ENCODE measurements at places on chromosomes 4 and X.

GRCh38 chrX:130176942-130177341 is 5.2 kb downstream of the RAB33A start:
- DNase-seq = no peak

DNA sequence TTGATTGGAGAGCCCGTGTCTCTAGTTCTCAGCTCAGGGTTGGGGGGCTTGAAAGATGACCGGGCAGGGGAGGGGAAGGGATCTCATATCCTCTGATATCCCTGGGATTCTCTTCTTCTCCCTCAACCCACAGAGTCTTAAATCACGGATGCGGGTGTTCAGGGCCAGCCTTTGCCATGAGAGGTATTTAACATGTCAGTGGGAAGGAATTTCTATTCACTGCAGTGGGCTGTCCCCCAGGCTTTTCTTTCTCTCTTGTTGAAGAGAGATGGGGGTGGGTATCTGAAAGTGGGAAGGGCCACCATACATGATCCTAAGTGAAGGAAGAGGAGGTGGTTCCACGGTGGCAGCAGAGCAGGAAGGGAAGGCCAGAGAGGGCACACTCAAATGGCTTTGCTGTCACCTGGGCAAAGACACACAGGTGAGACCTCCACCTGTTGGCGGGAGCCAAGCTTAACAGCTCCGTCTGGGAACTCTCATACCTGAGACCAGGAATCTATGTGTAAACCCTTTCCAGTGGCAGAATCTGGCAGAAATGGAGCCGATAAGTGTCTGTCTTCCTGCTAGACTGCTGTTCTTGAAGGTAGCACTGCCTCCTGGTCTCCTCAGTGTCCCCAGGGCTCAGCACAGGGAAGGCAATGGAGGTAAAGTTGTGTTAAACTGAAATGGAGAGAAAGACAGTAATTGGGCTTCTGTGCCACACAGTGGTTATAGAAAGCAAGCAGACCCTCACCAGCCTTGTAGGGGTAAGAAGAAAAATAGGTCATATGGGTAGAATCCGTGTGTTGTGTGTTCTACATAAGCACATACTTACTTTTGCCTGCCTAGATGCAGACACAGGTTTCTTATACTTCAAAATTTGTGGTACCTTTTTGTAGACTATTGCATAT is 49.4 kb downstream of the RHOH start:
- DNase-seq = no peak

DNA sequence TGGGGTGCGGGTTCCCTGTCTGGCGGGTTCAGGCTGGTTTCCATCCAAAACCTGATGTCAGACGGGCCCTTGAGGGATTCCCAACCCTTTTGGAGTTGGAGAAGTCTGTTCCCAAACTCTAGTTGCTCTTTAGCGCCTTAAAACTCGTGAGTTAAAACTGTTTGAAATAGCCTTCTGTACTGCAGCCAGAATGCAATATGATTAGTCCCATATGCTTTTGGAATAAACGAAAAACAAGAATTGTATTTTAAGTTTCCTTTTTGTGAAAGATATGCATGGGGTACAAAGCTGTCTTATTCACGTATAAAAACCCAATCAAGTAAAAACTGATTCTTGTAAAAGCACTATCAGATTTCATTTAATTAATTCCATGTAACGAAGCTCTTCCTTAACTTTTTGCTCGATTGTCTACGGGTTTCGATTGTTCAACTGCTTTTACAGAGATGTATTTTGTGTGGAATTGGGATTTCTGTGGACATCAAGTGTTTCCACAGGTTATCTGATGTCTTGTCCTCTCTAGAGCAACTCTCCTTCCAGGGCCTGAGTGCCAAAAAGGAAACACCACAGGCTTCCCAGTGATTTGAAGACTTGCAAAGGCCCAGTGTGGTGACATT is 49.5 kb downstream of the CLDN34 start:
- no peak for DNase-seq

GRCh38 chr4:84235126-84235944 is 263.8 kb downstream of the NKX6-1 start:
- DNase-seq = no peak

DNA sequence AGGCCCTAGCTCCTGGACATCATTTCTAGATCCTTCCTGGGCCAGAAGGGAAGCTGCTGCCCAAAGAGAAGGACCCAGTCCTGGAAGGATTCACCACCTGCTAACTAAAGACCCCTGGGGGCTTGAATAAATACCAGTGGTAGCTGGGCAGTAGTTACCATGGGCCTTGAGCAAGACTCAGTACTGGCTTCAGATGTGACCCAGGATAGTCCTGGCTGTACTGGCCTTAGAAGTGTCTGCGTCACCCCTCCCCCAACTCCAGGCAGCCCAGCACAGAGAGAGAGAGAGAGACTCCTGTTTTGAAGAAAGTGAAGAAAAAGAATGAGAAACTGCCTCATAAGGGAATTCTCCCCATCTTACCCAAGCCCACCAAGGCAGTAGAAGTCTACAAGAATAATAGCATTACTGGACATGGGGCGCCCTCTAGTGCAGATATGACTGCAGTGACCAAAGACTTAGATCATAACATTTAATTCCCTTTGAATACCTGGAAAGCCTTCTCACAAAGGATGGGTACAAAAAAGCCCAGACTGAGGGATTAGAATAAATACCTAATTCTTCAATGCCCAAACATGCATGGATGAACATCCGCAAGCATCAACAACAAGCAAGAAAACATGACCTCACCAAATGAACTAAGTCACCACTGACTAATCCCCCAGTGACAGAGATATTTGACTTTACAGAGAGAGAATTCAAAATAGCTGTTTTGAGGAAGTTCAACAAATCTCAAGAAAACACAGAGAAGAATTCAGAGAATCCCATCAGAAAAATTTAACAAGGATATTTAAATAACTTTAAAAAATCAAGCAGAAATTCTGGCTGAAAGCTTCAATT is 171.8 kb downstream of the HNRNPD start:
- no peak for DNase-seq

GRCh38 chr4:15254236-15254880 is 173.5 kb upstream of the C1QTNF7 start:
- no peak for DNase-seq

DNA sequence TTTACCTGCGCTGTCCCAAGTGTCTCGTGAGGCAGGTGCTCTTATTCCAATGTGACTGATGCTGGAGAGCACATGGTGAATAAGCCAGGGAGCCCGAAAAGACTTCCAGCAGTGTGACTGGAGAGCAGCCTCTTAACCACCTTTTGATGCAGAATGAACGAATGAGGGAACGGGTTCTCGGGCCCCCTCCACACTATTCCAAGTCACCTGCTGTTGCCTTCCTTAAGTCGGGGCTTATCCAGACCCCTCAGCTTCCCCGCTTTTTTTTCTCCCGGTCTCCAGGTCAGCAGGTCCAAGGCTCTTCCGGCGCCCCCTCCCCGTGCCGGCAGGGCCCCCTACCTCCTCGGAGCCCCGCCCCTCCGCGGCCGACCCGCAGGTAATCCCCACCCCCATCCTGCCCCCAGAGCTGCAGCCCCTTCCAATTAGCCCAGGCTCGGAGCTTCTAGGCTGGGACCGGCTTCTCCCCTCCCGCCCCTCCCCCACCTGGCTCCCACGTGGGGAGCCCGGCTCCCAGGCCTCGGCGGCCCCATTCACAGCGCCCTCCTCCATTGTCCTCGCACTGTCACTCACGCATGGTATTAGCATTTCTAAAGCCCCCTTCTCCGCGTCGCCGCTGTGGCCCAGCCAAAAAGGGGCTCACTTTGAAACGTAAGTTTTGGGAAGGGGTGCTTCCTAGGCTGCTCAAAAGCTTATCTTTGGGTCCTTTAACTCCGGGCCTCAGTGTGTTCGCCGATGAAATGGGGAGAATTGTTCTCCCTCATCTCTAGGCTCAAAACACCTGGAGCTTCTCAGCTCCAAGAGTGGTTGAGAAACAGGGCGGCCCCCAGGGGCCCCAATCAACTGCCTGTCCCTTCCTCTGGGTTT is 56.2 kb upstream of the PJA1 start:
- DNase-seq = no peak

DNA sequence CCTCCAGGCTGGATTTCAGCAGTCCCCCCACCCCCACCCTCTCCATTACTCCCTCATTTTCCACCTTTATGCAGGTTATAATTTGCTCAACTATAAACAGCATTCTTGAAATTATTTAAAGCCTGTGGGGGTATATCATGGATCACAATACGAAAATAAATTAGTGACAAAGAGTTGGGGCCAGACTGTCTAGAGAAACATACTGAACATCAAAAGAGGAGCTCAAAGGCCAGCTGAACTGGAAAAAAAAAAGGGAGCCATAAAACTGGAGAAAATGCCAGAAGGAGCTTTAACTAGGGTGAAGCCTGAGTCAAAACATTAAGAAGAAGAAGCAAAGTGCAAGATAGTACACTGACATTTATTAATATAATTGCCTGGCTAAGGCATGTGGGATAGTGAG is 137.8 kb downstream of the ANTXR2 start:
- DNase-seq = no peak

- no peak for DNase-seq
These were observed 12.0 kb upstream of the RTL9 start for GRCh38 chrX:110346681-110347080.

- no peak for DNase-seq
These were observed 196.0 kb upstream of the EDNRA start for GRCh38 chr4:147284935-147285334.

- DNase-seq = no peak
These were observed 98.3 kb downstream of the ARHGAP24 start for GRCh38 chr4:85573270-85573669.

GRCh38 chr4:187469627-187470026 is 525.9 kb upstream of the ZFP42 start:
- no peak for DNase-seq

DNA sequence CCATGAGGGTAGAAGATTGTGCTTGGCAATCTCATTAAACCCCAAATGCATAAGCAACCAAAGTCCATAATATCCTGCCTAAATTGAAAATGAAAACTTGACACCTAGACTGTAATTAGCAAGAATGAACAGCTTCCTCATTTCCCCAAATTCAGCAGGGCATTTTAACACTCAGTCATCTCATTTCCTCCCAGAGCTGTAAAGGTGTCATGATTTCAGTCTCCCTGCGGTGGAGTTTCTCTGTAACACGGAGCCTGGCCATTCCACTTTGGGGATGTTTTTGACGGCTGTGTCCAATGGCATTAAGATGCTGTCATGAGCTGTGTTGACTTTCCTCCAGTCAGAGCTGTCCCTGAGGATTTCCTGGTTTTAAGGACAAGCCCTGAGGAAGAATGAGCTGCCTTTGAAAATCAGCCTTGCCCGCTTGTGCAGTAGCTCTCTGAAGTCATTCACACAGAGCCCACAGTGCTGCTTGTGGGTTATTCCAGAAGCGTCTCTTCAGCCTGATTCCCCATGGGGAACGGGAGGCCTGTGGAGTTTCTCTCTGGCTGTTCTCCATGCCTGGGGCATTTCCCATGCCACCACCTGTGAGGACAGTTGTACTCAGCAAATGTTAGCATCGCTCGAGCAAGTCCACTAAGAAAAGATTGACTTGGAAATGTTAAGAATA is 187.0 kb downstream of the MID1 start:
- no peak for DNase-seq

GRCh38 chrX:123425471-123425870 is 241.4 kb downstream of the GRIA3 start:
- DNase-seq = no peak

DNA sequence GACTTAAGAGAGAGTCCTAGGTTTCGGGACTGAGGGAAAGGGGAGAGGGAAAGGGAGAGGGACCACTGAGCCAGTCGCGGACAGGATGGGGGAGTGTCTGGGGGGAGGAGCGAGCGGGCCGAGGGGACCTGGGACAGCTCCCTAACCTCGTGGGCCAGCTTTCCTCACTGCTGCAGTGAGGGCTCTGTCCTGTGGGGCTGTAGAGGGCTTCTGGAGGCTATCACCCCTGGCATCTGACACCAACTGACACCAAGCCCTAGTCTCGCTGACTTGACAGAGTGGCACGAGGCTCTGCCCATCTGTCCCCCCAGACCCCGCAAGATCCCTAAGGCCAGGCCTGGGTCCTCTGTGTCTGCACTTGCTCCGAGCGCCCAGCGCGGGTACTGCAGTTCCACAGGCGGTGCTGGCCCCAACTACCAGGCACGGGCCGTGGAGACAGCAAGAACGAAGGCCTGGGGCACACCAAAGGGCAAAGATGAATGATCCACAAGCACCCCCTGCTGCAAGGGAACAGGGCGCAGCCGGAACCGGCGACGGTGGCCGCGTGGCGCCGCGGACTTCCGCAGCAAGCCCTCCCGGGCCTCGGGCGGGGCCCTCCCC is 465 bp downstream of the HAUS7 start:
- DNase-seq = no peak

- no peak for DNase-seq
These were observed 160.7 kb downstream of the FHIP1A start for GRCh38 chr4:151569650-151570049.

- no peak for DNase-seq
These were observed 39.7 kb downstream of the ACOX3 start for GRCh38 chr4:8400632-8401325.

- no peak for DNase-seq
These were observed 8.9 kb upstream of the DCK start for GRCh38 chr4:70984589-70984988.

GRCh38 chr4:81913427-81913879 is 441.7 kb upstream of the RASGEF1B start:
- DNase-seq = peak; percentile 36

- DNase-seq = no peak
These were observed 30.6 kb downstream of the ANK2 start for GRCh38 chr4:113080050-113080449.

- DNase-seq = no peak
These were observed 40.5 kb downstream of the FABP2 start for GRCh38 chr4:119281393-119281792.

Measured in central memory CD8-positive, alpha-beta T cell (primary cell).